MCF 10A (cell line): ENCODE measurements at places on chromosomes 16 and 17. TPM values are rescaled to one million over a fixed set of nuclear protein-coding genes. Genes with fewer than 3 reads are reported as not detected.

The MXRA7 gene
- 33.6 and 35.1 TPM in 2 replicates for total RNA-seq

The METTL2A gene
- 25.4 and 28.0 TPM in 2 replicates for total RNA-seq

The TBC1D3I gene
- 0.96 and 1.1 TPM in 2 replicates for total RNA-seq

The ZSCAN10 gene
- 0.49 and 1.4 TPM in 2 replicates for total RNA-seq

The CSH2 gene
- total RNA-seq, result not detected in 2 replicates

The RNF43 gene
- 6.7 and 7.9 TPM in 2 replicates for total RNA-seq

The RSKR gene
- 19.9 and 24.1 TPM in 2 replicates for total RNA-seq

The HOXB1 gene
- total RNA-seq, result not detected in 2 replicates

The UTP18 gene
- 25.3 and 27.8 TPM in 2 replicates for total RNA-seq

The GJC1 gene
- total RNA-seq, result 6.9 and 7.9 TPM in 2 replicates
